NCI-H1436 treated with DMSO at 0.1 percent for 48 hours (cell line): ENCODE measurements at places on chromosomes 11 and 22.

GRCh38 chr22:37253126-37253660 lies 9.1 kb upstream of the RAC2 start:
- DNase-seq, result no peak

DNA sequence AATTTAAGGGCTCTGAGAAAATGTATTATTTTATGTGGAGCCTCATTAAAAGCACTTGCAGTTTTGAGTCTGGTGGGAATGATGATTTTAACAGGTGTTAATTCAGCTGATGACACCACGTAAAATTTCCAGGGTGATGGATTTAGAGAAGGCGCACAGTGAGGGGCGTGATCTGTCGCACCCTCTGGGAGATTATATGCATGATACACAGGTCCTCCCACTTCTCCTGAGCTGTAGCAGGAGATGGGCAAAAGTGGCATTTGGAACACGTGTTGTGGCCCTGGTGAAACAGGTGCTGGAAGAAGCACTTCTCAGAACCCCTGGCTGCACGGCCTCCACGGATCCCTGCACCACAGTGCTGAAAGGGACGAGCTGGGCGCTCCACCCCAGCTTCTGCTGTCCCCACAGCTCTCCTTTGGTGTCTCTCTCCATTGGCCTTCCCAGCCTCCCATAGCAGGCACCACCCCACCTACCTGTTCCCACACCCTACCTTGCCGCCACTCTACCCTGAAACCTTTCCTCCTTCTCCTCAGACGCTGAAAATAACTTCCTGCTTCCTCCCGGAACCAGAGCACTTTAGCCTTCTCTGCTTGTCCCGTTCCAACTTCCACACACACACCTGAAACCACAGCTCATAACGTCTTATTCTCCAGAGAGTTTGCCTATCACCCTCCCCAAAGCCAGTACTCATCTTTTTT lies 6.9 kb upstream of the SORL1 start:
- DNase-seq, result no peak

DNA sequence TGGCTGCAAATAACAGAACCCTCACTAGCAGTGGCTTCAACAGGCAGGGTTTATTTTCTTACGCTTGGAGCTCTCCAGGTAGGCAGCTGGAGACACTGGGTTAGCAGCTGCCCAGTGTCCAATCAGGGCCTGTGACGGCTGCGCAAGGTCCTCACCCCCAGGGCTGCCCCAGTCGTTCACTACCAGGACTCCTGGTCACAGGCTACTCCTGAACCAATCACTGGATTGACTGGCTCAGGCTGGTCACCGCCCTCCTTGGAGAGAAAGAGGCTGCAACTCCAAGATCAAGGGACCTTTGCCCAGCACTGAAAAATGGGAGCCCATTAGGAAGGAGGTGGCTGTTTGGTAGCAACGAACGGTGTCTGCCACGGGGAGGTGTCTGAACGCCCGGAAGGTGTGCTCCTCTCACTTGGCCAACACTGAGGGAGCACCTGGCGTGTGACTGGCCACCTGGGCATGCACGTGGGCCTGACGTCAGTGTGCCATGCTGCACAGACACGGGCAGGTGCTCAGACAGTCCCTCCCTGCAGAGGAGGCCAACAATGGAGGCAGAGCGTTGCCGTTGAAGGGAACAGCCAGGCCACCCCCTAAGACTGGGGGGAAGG lies 5.1 kb downstream of the ARSA start:
- peak; percentile 53 for DNase-seq

GRCh38 chr11:20113149-20113438 lies 47.2 kb downstream of the DBX1 start:
- DNase-seq, result no peak
